ENCODE measurements at places on chromosomes 7 and 10.

GRCh38 chr7:87517136-87517815 is 41.8 kb upstream of the ABCB4 start:
- DNase-seq = no peak

- no peak for DNase-seq
Observed at GRCh38 chr7:18402488-18403183, 92.9 kb upstream of the HDAC9 start.

DNA sequence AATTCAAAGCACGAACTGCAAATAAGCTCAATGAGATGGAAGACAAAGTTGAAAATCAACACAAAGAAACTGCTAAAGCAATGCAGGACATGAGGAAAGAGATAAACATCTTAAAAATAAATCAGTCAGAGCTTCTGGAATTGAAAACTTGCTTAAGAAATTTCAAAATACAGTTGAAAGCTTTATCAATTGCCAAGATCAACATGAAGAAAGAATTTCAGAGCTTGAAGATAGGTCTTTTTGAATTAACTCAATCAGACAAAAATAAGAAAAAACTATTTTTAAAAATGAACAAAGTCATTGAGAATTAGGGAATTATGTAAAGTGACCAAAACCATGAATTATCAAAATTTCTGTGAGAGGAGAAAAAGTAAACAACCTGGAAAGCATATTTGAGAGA is 218.1 kb downstream of the CTNNA3 start:
- no peak for DNase-seq

GRCh38 chr10:18437486-18437885 is 213.9 kb downstream of the NSUN6 start:
- no peak for DNase-seq
